Fibroblast of skin of back (primary cell): ENCODE measurements at places on chromosomes 1 and 21.
A peak's percentile ranks its signal among the peaks of the same experiment; 100 is the strongest.

DNA sequence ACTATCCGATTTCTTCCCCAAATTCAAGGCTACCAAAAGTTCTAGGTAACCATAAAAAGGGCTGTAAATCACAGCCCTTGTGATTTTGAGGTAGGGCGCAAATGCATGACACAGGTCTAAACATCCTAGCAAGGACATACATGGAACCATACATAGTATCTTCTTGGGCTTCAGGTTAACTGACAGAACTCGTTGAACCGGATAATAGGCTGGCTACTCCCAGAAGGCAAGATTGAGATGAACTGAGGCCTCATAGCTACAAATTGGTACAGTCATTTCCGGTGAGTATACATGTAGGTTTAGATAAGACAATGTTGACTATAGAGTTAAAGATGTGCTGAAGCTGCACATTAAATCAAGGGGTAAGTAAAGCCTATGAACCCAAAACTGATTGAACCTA is 27.3 kb upstream of the TP53BP2 start:
- DNase-seq = no peak

DNA sequence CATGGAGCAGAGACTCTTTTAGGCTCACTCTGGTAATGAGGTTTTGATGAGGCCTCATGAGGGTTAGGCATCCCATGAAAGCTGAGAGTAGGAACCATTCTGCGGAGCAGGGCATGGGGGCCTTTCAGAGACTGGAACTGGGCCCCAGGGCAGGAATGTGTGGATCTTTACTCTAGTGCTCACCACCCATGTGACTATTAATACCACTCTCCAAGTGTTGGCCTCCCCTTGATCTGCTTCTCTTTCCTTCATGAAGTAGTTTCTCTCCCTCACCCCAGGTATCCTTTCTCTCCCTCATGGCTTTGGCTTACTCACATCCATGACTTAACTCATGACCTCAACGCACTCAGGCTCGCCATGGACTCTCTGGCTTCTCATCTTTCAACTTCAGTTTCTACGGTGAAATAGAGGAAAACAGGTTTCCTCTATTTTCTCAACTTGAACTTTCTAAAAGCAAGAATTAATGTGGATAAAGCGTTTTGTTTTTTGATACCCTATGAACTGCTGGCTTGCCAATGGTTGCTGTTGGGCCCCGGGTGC is 50.5 kb upstream of the GADD45A start:
- no peak for DNase-seq

GRCh38 chr1:154454386-154455120 is 47.5 kb upstream of the TDRD10 start:
- no peak for DNase-seq

DNA sequence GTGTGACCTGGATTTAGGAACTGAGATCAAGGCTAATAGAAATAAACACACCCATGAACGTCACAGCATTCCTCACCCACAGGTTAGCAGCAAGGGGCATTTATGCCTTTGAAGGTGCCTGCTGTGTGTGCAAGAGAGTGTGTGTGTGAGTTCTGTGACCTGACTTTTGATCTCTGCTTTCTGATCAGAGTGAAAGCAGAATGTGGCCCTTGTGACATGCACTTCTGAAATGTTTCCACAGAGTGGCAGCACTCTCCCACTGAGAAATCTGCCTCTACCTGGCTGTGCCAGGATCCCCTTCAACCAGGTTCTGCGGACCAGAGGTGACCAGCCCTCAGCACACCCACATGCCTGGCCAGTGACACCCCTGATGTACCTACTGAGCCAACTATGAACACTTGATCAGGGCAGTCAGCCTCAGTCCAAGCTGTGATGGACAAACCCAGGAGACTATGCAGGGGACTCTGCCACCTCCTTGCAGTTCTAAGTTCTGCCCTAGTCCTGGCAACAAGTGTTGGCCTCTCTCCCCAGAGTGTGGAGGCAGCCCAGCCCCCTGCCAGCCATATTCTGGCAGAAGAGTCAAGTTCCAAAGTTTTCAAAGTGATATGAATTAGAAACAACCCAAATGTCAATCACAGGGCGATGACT is 41.0 kb downstream of the RXRG start:
- no peak for DNase-seq

DNA sequence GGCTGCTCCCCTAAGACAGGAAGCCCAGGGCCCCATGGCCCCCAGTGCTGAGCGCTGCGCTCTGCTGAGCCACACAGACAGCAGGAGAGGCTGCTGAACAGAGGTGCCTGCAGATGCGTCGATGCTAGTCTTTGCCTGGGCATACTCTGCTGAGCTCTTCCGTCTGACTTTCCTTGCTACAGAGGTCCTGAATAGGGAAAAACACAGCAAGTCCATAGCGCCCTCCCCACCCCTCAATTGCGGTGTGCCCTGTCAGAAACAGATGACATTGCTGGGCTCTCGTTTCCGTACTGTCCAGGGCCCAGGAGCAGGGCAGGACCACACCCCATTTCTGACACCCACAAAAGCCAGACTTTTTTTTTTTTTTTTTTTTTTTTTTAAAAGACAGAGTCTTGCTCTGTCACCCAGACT is 252.5 kb downstream of the SDCCAG8 start:
- no peak for DNase-seq

DNA sequence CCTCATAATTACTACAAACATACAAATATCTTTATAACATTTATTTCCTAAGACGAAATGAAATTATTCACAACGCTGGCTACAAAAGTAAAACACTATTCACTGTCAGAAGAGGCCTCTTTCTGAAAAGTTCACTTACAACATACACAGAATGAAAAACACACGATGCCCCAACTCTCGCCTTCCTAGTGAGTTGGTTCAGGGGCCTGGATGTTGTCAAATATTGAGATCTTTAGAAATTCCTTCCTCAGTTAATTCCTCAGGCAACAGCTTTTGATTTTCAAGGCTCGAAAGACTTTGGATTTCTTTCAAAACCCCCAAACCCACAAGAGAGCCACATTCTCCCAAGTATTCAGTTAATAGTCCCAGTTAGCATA is 14.2 kb upstream of the KCNE1 start:
- no peak for DNase-seq

DNA sequence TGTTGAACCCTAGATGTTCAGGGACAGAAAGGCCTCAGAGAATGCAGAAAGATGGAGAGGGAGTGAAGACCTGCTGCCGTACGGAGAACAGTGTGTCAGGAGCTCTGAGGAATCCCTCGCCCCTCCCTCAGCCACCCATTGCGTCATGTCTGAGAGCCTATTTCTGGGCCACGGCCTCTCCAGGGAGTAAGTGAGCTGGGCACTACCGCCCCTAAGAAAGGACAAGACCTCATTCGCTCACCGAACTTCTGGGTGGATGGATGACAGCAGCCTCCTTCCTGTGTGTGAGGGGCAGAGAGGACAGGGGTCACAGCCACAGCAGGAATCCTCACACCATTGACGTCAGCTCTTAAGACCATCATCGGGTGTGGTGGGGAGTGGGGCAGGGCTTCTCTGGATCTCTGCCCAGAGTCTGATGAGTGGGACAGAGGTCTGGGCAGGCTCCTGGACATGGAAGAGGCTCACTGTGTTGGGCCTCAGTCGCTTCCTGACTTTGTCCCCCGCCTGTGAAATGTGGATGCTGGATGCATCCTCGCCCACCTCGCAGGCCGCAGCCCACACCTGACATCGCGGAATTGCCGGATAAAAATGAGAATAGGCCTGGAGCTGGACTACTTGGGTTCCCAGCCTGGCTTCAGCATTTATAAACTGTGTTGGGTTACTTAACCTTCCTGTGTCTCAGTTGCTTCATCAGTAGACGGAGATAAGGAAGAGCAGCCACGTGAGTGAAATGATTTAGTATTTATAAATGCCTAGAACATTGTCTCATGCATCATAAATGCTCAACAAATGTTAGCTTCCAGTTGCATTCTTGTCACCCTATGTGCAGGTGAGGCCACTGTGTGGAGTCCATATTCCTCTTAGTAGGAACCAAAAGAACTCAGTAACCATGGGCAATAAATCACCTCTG is 238.6 kb downstream of the TRABD2B start:
- peak; percentile 8 for DNase-seq

DNA sequence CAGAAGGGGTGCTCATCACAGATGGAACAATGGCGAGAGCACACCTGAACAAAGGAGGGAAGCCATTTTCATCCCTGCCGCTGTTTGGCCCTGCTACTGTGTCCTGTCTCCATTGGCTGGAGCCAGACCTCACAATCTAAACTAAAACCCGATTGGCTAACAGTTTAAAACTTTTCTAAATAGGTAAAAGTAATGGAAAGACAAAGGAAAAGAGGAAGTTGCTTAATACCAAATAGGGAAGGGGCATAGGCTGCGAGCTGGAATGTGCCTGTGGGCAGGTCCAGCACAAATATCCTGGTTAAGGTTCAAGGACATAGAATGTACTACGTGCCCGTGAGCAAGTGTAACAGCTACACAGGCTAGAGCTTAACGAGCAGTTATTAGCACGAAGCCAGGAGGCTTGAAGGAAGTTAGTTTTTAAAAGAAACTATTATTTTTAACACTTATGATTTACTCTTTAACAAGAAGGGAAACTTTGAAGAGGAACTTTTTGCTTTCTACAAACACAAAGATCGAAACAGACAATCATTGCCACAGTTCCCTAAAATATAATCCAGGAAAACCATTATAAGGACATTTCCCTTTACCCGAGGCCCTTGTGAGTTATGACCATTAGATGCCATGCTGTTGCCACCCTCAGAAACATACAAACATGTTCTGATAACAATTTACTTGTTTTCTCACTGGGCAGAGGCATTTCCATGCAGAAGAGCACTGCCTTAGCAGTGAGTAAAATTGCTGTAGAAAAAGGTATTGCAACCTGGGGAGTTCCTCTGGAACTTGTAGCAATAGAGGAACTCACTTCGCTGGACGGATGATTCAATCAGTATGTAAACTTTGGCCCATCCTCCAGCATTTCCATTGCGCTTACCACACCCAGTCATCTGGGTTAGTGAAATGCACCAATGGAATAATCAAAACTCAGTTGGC is 4.8 kb upstream of the PTTG1IP start:
- DNase-seq = no peak

GRCh38 chr1:154695985-154696384 is 88.0 kb upstream of the ADAR start:
- DNase-seq = no peak

GRCh38 chr1:208248991-208249696 is 5.0 kb upstream of the PLXNA2 start:
- no peak for DNase-seq

DNA sequence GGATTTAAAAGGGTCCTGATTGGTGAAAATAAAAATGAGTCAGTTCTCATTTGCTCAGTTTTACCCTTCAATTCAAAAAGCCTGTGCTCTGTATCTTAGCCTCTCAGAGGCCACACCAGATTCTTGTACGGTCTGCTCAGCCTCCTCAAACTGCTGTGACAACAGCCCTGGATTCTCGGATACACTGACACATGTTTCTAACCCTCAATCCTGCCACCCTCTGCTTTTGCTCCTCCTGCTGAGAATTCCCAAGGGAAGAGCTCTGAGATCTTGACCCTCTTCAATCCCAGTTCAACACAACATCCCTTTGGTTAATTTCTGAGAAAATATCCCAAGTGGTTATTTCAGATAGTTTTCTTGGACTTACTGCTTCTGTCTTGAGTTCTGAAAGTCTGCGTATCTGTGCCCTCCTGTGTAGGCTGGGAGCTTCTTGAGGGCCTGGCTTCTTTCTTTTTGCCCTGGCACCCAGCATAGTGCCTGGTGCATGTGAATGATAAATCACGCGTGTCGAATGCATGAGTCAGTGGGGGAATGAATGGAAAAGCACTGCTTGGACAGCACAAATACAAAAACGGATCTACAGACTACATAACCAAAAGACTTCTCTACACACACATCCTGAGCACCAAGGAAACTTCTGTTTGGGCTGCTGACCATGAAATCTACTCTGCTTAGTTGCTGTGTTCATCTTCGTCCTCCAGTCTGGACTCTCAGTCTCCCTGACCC is 24.5 kb downstream of the IRF2BP2 start:
- peak; percentile 65 for DNase-seq
